ENCODE measurements at places on chromosomes 11 and 22.

- DNase-seq, result no peak
Measured at GRCh38 chr11:64933935-64934681, 1.6 kb downstream of the GPHA2 start.

- no peak for DNase-seq
Measured at GRCh38 chr11:121029153-121029552, 5.3 kb downstream of the TBCEL start.

DNA sequence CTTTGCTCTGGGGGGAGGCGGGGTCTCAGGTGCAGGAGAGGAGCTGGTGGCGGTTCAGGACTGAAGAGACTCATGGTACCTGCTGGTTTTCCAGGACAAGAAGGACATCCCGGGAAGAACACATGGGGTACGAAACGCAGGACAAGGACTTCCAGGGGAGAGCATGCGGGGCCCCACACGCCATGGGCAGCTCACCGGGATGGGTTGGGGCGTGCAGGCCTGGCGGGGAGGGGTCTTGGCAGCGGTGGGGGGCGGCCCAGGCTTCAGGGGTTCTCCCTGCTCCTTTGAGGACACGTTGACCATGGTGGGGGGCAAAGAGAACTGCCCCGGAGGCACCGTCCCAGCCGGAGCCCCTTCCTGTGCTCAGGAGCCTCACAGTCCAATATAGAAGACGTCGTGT is 673.2 kb downstream of the BRD1 start:
- no peak for DNase-seq

- no peak for DNase-seq
Measured at GRCh38 chr11:61411589-61411988, 18.2 kb downstream of the CPSF7 start.

- no peak for DNase-seq
Measured at GRCh38 chr11:122207505-122207904, 91.5 kb upstream of the BLID start.

DNA sequence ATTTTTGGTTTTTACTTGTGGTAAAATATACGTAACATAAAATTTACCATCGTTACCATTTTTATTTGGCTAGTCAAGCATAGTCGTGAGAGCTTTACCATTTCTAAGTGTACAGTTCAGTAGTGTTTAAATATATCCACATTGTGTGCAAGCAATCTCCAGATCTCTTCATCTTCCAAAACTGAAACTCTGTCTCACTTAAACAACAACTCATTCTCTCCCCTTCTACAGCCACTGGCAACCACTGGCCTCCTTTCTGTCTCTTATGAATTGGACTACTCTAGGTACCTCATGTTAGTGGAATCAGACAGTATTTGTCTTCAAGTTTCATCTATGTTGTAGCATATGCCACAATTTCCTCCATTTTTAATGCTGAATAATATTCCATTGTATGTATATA is 37.4 kb downstream of the SMC1B start:
- no peak for DNase-seq

DNA sequence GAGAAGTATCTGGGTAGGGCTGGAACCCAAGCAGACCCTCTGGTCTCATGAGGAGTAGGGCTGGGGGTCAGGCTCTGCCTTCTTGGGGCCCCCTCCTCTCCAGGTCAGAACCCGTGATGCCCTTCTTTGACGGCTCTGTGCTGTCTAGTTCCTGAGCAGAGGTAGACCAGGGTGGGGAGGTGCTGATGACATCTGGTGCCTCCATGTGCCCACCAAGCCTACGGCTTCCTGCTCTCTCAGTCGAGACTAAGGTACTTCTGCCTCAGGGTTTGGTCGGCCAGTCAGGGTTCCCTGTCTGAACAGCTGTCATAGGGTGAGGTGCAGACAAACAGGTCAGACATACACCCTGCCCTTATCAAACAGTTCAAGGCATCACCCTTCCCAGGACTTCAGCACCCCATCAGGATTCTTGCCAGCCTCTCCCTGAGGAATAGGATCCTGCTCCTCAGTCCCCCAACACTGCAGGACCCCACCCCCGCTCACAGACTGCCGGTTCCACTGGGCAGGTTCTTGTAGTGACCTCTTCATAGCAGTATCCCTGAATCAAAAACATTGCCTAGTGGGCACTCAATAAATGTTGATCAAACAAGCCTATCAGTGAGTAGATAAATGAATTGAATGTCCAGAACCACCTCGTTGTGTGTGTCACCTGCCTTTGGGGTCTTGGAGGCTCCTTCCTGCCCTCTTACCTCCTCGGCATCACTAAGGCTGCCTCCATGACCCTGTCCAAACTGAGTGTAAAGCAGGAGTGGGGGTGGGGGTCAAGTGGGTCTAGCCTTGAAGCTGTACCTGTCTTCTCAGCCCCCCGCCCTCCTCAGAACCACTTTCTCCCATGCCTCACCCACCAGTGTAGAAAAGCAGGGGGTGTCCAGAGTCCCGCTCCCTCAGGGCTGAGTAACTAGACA is 158.2 kb downstream of the BUD13 start:
- no peak for DNase-seq

DNA sequence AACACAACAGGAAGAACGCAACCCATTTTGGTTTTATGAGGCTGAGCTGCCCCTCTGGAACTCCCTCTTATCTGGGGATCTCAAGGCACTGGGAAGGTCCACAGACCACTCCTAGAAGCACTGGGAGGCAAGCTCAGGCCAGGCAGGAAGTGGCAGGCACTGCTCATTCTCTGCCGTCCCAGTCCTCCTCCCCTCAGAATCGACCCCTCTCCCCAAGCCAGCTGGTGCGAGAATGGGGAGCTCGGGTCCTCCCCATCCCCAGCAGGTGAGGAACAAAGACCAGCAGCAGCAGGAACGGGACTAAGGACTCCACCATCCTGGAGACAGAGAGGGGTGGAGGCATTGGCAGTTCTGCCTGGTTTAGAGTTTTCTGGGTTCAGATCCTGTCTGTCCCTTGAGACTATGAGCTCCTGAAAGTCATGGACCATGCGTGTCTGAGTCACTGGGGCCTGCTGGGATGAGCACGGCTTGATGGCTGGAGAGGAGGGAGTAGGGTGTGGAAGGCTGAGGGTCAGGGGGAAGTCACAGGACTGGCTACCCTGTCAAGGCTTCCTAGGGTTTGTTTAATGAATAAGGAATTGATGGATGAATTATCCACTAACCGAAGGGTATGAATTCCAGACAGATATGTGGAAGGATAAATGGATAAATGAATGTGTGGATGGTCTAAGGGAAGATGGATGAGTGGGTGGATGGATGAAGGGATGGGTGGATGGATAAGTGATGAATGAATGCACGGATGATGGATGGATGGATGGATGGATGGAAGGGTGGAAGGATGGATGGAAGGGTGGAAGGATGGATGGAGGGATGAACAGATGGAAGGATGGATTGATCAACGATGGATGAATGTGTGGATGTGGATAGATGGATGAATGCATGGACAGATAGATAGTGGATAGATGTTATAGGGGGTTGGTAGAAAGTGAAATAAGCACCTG is 6.4 kb downstream of the MYEOV start:
- no peak for DNase-seq

DNA sequence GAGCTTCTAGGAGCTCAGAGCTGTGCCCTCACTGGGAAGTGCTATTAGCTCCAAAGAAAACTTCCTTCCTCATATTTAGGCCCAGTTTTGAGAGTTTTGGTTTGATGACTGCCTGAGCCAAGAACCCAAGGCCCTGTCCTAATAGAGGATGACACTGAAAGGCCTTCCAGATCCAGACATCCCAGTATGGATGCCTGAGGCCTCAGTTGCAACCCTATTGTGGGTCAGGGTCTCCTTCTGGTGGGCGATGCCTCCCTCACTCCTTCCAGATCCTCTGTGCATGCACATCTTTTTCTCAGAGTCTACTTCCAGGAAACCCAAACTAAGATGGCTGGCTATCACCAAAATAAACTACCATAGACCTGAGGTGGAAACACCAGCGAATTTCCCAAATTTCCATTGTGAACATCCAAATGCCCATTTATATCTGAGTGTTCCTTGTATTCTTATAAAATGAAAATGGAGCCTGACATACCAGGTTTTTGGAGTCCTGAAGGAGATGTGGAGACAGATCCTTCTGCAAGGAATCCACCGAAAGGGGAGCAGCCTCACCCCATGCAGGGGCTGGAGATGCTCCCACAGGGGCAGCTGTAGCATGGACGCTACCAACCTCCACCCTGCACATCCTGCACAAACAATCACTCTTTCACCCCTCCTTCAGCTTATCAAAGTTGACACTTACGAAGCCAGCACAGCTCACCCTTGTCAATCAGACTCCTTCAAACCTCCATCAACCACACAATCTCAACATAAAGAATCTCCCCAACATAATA is 61.1 kb downstream of the GGTLC2 start:
- no peak for DNase-seq

DNA sequence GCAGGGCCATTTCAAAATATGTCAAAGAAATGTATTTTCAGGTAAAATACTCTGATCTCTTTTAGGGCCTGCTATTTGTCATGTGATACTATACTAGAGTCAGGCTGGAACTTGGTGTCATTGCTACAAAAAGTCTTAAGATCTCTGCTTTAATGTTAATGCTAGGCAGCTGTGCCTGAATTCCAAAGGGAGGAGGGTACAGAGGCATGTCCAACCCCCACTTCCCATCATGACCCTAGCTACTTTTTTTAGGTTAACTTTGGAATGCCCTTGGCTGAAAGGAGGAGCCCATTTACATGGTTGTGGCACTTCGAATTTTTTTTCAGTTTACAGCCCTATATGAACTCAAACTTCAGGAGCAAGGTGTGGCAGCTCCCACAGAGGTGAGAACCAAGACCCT is 58.1 kb downstream of the OSBP2 start:
- no peak for DNase-seq

DNA sequence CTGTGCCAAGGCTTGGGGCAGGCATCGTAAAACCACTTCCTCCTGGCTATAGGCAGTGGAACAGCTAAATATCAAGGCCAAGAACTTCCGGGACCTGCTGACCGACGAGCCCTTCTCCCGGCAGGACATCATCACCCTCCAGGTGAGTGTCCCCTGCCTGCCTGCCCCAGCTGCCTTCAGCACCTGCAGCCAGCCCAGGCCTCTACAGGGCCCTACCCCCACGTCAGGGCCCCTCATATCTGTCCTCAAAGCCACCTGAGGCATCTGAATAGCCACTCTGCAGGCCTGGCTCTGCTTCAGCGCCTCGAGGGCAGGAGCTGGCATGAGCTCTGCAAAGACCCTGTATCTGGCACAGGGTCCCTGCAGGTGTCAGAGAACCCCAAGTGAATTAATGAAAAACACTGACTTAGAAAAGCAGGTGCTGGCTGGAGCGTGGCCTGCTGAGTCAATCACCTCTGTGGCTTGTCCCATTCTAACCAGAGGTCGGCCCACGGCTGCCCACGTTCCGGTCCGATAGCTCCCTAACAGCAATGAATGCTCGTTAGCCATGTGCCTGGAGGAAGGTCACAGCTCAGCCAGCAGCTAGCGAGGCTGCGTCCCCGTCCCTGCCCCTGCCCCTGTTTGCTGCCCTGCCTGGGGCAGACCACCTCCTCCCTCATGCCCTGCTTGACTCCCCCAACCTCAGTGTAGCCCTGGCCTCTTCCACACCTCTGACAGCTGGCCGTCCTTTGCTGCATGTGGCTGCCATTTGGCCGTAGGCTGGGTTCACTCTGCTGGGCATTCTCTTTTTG is 16.8 kb downstream of the PPIL2 start:
- no peak for DNase-seq

DNA sequence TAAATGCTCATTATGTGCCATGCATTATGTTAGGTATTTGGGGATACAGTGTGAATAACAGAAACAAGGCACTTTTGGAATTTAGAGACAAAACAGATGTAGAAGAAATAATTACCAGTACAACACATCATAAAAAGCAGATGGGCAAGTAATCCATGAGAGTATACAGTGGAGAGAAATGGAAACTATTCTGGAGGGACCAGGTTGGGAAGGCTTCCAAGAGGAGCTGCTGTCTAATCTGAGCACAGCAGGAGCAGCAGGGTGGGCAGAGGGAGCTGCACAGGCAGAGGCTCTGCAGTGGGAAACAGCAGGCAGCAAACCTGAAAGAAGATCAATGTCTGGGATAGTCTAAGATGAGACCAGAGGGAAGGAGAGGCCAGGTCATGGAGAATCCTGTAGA is 268.7 kb upstream of the CCDC90B start:
- DNase-seq, result no peak

GRCh38 chr11:41519696-41520095 is 60.2 kb upstream of the LRRC4C start:
- DNase-seq, result no peak
